ENCODE measurements at places on chromosomes 11 and 22.

DNA sequence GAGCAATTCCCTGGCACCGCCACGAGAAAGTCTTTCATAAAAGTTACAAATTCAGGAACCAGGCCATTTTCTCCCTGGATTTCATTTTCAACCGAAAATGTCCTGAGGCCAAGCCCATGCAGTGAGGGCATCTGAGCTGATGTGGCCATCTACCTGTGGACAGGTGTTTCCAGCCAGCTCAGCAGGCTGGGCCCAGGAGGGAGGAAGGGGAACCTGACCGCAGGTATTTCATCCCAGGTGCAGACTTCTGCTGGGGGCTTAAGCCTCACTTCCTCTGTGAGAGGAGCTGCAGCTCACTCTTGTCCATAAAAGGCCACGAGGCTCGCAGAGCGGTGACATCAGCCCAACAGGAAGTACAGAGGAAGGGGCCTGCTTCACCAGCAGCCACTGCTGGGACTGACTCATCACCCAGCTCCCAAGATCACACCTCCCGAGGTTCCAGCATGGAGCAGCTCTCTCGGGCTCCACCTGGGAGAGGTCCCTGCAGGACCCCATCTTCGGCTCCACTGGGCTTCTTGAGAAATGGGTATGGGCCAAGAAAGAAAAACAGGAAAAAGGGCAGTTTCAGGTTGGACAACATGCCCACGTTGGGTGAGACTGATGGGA is 56.4 kb downstream of the MYH9 start:
- DNase-seq: peak; percentile 91

GRCh38 chr11:133219543-133219942 is 312.8 kb downstream of the OPCML start:
- DNase-seq: peak; percentile 45

DNA sequence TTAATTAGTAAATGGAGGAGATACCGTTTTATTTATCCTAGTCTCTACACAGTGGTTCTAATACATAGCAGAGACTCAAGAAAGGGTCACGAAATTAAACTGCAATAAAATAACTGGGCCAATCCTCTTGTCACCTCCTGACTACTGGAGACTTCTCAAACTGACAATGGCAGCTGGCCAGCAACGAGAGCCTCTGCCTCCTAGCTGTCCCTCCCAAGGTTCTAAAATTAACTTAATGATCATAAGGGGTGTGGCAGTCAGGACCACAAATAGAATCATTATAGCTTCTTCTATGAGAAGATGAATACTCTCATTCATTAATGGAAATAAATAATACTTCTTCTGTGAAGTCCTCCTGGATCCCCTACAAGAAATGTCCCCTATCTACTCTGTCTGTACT is 63.8 kb upstream of the APOA1 start:
- no peak for DNase-seq

DNA sequence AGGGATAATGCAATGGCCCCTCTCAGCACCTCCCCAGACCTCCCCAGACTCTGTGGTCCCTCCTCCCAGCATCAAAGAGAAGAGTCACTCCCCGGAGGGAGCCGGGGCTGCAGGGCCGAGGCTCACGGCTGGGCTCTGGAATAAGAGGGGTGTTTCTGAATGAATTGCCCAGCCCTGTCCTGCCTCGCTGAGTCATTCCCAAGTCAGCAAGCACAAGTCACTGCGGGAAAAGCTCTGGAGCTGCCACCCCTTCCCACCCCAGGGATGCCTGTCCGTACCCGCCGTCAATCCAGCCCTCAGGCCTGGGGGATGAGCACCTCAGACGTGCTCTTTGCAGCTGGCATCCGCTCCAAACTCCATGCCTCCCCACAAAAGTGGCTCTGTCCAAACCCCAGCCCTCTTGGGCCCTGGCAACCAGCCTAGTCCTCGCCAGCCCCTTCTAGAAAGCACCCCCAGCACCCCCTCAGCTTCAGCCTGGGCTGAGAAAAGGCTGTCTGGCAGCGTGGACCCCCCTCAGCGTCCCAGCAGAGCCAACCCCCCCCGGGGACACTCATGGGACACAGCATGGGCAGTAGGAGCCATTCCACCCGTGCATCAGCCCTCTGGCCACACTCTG is 22.7 kb downstream of the CELSR1 start:
- DNase-seq: no peak

Data from H9 (cell line).